Stimulated activated CD4-positive, alpha-beta T cell treated with anti-CD3 and anti-CD28 coated beads, Interleukin-12 subunit alpha, Interleukin-12 subunit beta, amount 100 ng/mL, for 4 hours (primary cell): ENCODE measurements at places on chromosomes 3 and 15.

GRCh38 chr3:195046441-195046840 lies 224.5 kb downstream of the XXYLT1 start:
- no peak for DNase-seq

- no peak for DNase-seq
Observed at GRCh38 chr15:53384417-53384816, 375.0 kb downstream of the WDR72 start.

DNA sequence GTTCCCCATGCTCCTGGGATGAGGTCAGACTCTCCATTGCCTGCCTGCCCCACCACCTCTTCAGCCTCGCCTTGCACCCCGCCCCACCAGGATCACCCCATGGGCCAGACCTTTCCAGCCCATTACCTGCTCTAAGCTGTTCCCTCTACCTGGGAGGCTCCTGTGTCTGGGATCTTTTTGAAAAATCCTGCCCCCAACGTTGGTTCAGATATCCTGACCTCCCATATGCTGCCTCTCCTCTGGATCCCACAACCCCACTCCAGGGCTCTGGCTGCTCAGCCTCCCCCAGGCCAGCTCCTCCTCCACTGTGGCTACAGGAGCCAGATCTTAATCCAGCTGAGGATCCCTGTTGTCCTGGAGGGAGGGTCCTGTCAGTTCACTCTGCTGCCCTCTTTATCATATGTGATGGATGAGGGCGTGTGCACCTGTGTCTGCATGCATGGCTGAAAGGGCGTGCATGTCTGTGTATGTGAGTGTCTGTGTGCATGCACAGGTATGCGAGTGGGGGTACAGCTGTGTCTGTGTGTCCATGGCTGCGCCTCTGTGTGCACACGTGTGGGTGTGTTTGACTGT lies 21.7 kb upstream of the ALAS1 start:
- no peak for DNase-seq

DNA sequence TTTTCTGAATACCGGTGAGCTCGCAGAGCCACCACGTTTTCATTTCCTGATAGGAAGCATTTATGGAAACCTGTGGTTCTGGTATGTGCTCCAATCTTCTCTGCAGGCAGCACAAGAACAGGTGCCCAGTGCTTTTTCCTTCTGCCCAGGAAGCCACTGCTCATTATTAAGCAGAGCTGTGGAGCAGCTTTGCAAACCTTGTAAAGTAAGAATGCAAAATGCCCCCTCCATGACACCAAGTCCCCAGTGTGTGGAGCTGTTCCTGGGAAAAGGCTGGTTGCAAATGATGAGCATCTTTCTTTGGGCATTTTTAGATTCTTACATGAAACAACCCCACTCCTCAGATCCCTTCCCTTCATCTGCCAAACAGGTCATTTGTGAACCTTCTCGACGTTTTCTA lies 65.7 kb upstream of the MRPL3 start:
- no peak for DNase-seq
